ENCODE measurements at places on chromosomes 12 and 14. TPM values are rescaled to one million over a fixed set of nuclear protein-coding genes. Genes with fewer than 3 reads are reported as not detected.

GRCh38 chr12:70584332-70584731, 52.9 kb downstream of the PTPRB start:
- no peak for DNase-seq

GRCh38 chr12:91555436-91556415, 373.1 kb upstream of the DCN start:
- DNase-seq, result no peak

SRGAP1 gene
- 12.4 TPM for total RNA-seq

GRCh38 chr12:105986779-105987684, 151.7 kb downstream of the NUAK1 start:
- peak; percentile 62 for DNase-seq

- DNase-seq, result no peak
Measured at GRCh38 chr12:49948866-49949845, 1.4 kb upstream of the AQP2 start.

- no peak for DNase-seq
Measured at GRCh38 chr12:58765653-58766512, 154.4 kb downstream of the LRIG3 start.

DNA sequence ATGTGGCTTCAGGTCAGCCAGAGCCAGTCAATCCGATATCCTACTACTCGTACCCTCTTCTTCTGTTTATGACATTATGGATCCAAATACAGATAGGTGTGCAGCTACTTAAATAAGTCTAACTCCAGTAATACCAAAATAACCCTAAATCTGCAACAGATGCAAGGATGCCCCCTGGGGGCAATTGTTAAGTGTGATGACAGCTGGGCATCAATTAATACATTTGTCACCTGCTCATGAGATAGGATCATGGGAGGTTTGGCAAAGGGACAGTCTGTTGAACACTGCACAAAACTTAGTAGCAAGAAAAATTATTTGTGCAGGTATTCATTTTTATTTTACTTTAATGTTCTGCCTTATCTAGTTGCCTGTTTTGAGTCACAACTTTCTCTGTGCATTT, 83.2 kb downstream of the SLC38A6 start:
- DNase-seq, result no peak

CRACR2A gene
- total RNA-seq, result 10.2 TPM

BIN2 gene
- 13.4 TPM for total RNA-seq

GRCh38 chr12:16622338-16622737, 16.4 kb upstream of the LMO3 start:
- peak; percentile 63 for DNase-seq

GRCh38 chr12:123482876-123483275, 24.9 kb downstream of the SNRNP35 start:
- no peak for DNase-seq

OR6C70 gene
- total RNA-seq, result not detected

DNA sequence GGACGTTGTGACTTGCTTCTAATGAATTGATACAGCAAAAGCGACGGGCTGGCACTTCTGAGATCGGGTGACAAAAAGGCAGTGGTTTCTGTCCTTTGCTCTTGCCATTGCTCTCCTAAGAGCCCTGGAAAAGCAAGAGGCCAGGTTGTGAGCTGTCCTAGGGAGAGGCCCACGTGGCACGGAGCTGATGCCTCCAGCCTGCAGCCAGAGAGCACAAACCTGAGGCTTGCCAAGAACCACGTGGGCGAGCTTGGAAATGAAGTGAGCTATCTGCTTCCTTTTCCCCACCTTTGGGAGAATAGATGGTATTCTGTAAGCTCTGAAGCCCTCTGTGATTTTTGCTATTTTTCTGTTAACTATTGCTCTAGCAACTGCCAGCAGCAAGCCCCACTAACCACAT, 26.4 kb upstream of the NOS1 start:
- no peak for DNase-seq

- DNase-seq, result no peak
Measured at GRCh38 chr14:20655851-20656250, 14.4 kb upstream of the OR6S1 start.

EDDM3A gene
- not detected for total RNA-seq

DNA sequence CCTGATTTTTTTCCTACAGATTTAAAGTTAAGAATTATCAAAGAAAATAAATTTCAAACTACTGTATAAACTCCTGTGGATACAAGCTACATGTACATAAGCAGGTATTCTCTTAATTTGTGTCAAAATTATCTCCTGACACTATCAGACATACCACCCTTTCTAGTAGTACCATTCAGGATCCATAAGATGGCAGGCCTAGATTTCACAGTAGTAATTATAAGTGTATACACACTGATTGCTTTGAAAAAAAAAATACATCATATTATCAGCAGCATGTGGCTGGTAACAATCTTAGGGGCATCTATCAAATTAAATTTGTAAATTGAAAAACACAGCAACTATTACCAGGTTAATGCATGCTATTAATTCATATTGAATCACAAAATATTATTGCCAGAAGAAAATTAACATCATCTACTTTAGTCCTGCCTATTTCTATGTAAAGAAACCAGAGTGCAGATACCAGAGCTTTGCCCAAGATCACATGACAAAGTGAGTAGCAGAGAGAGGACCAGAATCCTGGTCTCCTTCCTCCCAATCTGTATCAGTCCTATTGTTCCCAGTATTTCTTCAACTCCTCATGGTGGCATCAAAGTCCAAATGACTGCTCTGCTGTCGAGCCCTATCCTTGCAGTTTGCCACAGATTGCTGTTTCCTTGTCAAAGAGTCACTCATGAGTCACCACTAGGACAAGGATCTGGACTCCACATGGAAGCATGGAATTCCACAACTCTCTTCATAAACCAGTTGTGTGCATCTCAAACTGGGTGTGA, 27.7 kb upstream of the CALM1 start:
- DNase-seq, result no peak

GRCh38 chr12:125386652-125387051, 321.4 kb downstream of the AACS start:
- DNase-seq, result no peak

- DNase-seq, result no peak
Measured at GRCh38 chr12:132152953-132153352, 8.7 kb downstream of the NOC4L start.

- no peak for DNase-seq
Measured at GRCh38 chr14:72946491-72946890, 20.2 kb downstream of the DCAF4 start.

- no peak for DNase-seq
Measured at GRCh38 chr12:10528174-10528953, 22.7 kb downstream of the EIF2S3B start.

RILPL2 gene
- 7.7 TPM for total RNA-seq

- no peak for DNase-seq
Measured at GRCh38 chr12:24724814-24725213, 224.1 kb downstream of the BCAT1 start.

APOF gene
- total RNA-seq, result 0.12 TPM

DNA sequence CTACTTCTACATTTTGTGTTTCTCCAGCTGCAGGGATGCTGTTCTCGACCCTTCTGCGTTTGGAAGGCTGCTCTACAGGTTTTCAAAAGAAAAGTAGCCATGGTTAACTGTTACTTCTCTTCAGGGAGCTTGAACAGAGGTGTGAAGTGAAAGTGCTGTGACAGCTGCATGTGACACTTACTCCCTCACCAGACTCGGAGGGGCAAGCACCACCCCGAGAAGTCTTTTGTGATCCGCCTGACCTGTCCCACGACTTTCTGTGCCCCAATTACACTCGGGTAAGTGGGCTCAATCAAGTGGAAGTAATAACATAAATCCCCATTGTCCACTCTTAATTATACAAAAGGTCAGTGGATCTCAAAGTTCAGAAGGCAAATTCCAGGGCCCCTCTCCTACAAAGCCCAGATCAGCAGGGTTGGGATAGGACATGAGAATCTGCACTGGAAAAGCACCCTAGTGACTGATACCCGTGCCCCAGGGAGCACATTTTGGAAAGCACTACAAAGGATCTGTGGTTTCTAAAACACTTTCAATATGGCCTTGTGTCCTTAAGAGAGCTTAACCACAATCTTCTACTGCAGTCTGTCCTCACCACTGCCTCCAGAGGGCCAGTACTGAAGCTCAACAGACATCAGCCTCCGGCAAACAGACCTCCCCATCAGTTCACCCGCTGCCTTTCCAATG, 11.5 kb downstream of the FICD start:
- no peak for DNase-seq

DNA sequence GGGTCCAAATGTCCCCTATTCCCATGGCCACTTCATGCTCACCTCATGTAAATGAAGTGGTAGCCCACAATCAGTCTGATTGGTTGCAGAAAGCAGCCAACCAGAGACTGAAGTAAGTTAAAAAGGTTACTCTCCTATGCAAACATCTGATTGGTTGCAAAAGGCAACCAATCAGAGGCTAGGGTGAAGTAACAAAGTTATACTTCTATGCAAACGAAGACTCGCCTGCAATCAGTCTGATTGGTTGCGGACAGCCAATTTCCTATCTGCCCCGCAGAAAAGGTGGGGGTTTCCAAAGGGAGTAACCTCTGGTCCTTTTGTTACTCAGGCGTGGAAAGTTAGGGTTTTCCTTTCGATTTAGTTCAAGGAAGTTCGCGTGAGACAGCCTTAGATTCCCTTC, 208.1 kb upstream of the NEDD1 start:
- no peak for DNase-seq

DNA sequence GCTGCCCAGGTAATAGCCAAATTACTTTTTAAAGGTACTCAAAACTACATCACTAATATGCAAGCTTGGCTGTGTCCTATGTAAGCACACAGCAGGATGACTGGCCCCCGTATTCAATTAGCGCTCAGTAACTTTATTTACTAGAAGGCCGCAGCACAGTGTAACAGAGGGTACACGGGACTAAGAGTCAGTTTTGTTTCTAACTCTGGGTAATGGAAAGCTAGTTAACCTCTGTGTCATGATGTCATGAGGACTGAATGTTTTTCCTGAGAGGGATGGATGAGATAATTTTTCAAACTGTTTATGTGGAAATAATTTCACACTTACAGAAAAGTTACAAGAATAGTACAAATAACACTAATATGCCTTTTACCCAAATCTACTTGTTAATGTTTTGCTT, 27.1 kb downstream of the GALNT4 start:
- no peak for DNase-seq

- no peak for DNase-seq
Measured at GRCh38 chr12:30108666-30109065, 324.9 kb upstream of the TMTC1 start.

ACSM4 gene
- total RNA-seq, result not detected

DNA sequence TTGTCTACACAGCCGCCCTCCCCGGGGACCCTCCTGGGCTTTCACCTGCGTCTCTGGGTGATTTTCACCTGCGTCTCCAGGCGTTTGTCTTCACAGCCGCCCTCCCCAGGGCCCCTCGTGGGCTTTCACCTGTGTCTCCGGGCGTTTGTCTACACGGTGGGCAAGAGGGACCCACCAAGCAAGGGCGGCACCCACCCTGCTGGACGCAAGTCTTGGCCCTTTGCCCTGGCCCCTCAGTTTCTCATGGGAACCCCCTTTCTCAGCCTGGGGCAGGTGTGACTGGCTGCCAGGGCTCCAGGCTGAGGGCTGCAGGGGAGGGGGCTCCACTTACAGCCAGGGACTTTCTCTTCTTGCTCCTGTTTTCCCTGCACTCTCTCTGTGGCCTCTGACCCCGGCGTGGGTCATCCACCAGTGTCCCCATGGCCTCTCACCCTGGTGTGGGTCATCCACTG, 68.6 kb upstream of the GALNT9 start:
- DNase-seq, result no peak

PIWIL1 gene
- total RNA-seq, result not detected

TGM1 gene
- 1.9 TPM for total RNA-seq

GUCY2C gene
- total RNA-seq, result not detected

SLC48A1 gene
- total RNA-seq, result 31.3 TPM

- DNase-seq, result no peak
Measured at GRCh38 chr12:126545411-126545810, 1480.2 kb downstream of the AACS start.

DNA sequence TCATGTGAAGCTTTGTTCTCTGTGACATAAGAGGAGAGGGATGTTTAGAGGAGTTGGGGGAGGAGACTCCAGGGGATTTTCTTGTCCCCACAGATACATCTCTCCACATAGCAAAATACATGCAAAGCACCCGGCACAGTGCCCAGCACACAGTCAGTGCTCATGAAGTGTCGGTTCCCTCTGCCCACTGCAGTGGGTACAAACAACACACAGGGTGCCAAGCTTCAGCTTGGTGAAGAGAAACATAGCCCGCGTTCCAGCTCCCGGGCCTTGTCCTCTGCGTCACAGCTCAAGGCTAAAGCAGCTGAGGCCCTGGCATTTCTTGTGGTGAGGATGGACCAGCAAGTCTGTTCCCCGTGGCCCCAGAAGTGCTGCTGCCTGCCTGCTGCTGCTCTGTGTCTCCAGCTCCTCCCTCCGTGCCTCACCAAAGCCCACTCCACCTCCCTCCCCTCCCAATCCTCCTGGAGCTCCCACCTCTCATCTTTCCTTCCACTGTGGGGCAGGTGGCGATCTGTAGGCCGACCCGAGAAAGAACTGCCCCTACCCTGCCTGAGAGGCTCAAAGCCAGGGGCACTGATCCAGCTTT, 57.0 kb upstream of the FKBP4 start:
- DNase-seq, result no peak

CHURC1 gene
- total RNA-seq, result 50.0 TPM

Data from lung (tissue), 17 donors.